Fibroblast of upper back skin (primary cell): ENCODE measurements at places on chromosomes 7 and 10.
A peak's percentile ranks its signal among the peaks of the same experiment; 100 is the strongest.

DNA sequence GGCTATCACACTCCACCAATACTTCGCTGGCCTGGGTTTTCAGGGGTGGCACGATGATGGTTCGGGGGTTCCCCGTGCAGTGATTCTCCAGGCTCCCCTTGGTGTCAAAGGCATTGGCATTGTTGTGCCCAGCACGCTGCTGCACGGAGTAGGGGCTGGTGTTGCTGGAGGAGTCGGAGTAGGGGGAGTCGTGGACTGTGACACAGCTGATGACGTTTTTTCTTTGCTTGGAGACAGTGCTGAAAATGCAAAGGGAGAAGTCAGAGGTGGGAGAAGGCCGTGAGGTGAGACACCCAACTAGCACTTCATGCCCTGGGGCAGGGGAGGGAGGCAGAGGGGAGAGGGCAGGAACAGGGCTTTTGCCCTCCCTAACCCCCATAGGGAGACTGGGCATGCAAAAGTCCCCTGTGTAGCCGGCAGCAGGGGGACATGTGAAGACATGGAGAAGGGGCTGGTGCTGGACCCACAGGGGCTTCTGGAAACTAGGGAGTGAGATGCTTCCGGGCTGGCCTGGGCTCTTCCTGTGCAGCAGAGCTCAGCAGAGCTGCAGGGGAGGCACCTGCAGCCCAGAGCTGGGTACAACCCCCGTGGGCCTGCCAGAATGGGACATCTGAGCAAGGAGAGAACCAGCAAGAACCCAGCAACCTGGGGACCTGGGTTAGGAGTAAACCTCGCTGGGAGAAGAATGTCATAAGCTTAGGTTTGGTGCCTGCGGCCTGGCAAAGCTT, 60.5 kb downstream of the CLEC2L start:
- DNase-seq, result no peak

GRCh38 chr7:2966466-2967078, 77.1 kb downstream of the CARD11 start:
- DNase-seq, result no peak

DNA sequence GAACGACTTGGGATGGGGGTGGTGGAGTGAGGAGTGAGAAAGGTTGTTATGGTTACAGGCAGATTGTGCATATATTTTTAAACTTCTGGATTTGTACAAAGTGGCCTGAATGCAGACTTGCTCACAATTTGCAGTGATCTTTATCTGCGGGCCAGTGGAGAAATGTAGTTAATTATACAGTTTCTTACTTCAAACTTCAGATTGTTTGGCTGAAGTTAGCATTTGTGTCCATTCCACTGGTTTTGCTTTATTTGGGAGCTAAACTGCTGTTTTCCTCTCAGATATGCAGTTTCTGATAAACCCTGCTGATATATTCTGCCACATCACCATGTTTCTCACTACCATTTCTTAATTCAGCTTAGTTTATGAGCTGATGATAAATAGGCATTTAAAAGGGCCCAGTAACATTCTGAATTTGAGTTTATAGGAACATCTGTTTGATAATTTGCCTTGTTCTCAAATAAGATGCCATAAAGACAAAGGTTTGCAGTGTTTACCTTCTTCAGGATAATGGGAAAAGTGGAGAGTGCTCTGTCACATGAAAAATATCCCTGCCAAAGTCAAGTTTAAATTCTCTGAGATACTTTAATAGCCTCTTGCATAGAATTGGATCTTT, 170.1 kb downstream of the ST7 start:
- DNase-seq, result no peak

- peak; percentile 32 for DNase-seq
Measured at GRCh38 chr10:48215486-48216203, 58.9 kb downstream of the FRMPD2 start.

GRCh38 chr10:29254123-29255046, 34.5 kb upstream of the LYZL1 start:
- peak; percentile 84 for DNase-seq

GRCh38 chr10:1268831-1269230, 212.6 kb downstream of the WDR37 start:
- DNase-seq, result no peak

GRCh38 chr10:25175527-25176420, 973 bp downstream of the GPR158 start:
- DNase-seq, result no peak

DNA sequence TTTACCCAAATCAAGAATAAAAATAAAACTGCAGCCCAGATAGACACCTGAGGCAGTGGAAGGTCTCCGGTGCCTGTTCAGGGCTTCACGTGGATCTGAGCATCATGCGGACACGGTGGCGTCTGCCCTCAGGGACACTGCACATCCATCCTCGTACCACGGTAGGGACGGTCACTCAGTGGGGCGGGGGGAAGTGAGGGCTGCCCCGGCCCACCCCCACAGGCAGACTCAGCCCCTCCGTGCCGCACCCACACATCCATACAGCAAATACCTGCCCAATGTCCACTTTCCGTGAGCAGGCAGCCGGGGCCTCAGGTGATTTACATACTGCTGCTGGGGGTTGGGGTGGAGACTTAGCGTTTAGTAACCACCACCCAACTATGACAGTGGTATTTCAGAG, 207.8 kb downstream of the DIP2C start:
- no peak for DNase-seq

DNA sequence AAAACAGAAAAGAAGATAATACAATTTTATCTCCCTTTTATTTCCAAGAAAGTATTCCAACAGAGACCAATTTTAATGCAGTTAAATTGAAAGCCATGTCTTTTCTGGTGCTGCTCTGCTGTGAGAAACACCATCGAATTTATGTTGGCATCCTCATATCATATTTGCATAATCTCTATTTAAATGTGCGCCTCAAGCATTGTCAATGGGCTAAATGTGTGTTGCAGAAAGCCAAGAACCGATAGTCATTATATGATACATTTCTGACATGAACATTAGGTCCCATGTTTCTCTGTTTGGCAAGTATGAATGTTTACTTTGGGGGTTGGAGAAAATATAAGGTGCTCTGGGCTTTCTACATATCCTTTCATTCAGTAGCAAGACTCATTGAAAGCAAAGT, 1023.5 kb upstream of the CELF2 start:
- DNase-seq, result no peak

GRCh38 chr10:99536338-99537085, 3.8 kb downstream of the NKX2-3 start:
- no peak for DNase-seq

DNA sequence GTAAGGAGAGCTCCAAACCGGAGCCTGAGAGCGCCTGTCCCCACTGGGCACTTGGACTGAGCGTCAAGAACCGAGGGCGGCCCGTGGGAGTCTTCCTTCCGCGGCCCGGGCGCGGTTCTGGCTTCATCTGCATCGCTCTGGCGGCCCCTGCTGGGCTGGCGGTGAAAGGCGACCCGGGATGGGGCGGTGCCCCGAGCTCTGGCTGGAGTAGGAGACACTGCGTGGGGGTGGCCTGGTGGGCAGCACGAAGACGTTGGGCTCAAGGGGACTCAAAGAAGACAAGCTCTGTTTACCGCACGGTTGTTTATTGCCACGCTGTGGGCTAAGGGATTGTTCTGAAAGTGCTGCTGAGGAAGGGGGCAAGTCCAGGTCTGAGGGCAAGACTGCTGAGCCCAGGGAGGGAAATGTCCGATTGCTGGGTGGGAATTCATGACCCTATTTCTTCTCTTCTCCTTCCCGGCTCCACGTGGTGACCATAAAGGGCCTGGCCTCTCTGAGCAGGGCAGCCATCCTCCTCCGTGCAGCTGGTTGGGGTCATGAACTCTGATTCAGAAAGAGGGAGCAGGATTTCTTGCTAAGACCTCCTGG, 29.8 kb downstream of the PLAU start:
- DNase-seq, result peak; percentile 72

GRCh38 chr10:70915806-70916205, 27.4 kb upstream of the PCBD1 start:
- no peak for DNase-seq

GRCh38 chr7:36969376-36969775, 245.1 kb upstream of the AOAH start:
- no peak for DNase-seq

DNA sequence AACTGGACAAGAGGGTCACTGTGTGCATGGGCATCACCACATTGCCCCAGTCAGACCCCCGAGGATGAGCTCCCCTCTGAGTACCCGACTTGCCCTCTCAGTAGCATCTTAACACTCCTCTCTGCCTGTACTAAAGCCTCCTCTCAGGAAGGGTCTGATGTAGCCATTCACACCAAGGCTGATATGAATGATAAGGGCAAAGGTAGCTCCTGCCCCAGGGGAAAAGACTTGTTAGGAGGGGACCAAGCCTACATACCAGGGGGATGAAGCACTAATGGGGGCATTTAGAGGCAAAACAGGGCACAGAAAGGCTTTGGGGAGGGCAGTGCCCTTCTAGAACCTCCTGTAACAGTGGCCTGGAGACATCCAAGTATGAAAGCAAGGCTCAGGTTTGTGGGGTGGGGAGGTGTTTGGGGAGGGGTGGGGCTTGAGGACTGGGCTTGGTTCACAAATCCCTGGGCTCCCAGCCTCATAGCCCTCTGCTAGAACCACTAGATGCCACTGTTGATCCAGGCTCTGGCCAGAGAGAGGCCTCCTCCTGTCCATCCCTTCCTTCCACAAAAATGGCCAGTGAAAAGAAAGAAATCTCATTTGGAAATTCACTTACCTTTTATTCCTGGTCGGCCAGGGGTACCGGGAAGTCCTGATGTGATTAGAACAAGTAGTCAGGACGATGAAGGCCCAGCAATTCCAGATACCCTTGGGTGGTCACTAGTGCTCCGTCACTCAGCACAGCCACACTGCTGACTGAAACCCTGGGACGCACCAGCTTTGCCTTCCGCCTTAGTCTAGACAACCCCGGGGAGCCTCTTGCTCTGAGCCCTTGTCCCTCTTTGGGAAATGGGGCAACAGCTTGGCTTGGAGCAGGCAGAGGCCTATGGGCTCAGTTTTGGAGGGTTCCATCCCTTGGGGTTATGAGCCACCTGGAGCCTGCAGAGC, 40.3 kb downstream of the COL17A1 start:
- peak; percentile 70 for DNase-seq

GRCh38 chr10:96125142-96125515, 5.0 kb upstream of the ZNF518A start:
- DNase-seq, result no peak

DNA sequence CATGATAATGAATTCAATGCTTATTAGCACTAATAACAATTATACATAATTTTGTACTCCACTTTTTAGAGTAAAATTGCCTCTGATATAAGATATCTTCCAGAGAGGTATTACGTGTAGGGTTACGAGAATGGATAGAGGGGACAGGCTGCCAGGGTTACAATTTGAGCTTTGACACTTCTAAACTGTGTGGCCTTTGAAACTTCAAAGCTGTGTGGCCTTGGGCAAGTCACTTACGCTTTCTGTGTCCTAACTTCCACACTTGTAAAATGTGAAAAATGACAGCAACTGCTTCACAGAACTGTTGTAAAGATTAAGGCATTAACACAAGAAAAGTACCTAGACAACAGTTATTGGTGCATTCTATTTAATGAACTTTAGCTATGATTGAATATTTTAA, 259.5 kb upstream of the SLC26A5 start:
- DNase-seq, result no peak

DNA sequence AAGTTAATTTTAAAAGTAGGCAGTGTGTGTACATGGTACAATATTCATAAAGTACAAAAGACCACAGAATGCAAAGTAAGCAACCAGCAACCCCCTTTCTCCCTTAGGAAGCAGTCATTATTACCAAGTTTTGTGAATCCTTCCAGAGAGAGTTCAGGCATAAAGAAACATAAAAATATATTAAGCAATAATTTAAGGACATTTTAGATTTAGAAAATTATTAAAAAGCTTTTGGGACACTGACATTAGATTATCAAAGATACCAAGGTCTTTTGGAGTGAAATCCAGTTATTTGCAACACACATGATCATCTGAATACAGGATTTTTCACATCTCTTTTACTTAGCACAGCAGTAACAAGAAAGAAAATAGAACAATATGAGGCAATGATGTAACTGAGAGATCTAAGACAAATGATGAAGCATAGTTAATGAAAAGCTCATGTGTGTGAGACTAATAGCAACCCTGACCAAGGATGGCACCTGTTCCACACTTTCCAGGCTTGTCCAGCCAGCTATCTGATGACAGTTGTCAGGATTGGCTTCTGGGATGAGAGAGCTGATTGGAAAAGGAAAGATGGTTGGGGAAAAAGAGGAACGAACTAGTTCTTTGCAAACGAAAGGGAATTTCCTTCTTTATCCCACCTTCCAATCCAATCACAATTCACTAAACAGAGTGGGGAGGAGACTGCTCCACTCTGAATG, 115.5 kb upstream of the LAMB4 start:
- DNase-seq, result no peak

DNA sequence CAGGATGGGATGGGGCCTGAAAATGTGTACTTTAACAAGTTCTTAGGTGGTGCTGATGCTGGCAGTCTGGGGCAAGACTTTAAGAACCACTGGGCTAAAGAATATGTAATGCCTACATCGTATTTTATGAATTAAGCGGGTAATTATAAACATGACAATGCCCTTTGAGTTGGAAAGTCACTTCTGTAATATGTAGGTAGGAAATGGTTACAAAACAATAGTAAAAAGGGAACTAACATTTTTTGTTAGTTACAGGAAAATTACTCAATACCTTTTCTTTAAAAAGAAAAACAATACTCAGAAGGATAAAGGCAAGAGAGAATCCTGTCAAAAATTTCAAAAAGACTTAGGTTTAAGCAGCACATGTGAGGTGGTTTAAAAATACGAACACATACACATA, 48.3 kb upstream of the STEAP4 start:
- DNase-seq, result no peak

- DNase-seq, result no peak
Measured at GRCh38 chr10:35639021-35639727, 2.9 kb downstream of the FZD8 start.

DNA sequence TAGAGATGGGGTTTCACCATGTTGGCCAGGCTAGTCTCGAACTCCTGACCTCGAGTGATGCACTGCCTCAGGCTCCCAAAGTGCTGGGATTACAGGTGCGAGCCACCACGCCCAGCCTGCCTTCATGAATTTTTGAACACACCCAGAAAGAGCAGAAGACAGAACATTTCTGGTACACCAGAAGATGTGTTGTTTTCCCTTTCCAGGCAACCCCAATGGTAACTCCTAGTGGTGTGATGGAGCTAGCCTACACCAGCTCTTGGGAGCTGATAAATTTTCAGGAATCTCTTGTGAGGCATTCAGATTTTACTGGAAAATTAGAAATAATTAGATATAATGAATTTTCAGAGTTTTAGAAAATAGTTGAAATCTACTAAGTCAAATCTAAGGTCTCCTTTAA, 904 bp upstream of the CCDC7 start:
- no peak for DNase-seq

- DNase-seq, result peak; percentile 42
Measured at GRCh38 chr7:47254081-47254977, 327.6 kb downstream of the TNS3 start.
